NCI-H1105 (cell line): ENCODE measurements at places on chromosomes 2 and 18.

GRCh38 chr2:215949991-215950404 is 63.4 kb downstream of the MREG start:
- DNase-seq, result no peak

DNA sequence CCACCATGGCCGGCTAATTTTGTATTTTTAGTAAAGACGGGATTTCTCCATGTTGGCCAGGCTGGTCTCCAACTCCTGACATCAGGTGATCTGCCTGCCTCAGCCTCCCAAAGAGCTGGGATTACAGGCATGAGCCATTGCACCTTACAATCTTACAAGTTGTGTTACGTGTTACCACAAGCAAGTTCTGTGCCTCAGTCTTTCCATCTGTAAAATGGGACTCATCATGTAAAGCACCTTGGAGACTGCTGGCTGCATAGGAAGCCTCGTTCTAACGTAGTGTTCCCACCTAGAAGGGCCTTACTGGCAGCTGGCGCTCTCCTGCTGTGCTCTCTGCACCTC is 10.0 kb downstream of the DNAJB2 start:
- DNase-seq, result no peak

DNA sequence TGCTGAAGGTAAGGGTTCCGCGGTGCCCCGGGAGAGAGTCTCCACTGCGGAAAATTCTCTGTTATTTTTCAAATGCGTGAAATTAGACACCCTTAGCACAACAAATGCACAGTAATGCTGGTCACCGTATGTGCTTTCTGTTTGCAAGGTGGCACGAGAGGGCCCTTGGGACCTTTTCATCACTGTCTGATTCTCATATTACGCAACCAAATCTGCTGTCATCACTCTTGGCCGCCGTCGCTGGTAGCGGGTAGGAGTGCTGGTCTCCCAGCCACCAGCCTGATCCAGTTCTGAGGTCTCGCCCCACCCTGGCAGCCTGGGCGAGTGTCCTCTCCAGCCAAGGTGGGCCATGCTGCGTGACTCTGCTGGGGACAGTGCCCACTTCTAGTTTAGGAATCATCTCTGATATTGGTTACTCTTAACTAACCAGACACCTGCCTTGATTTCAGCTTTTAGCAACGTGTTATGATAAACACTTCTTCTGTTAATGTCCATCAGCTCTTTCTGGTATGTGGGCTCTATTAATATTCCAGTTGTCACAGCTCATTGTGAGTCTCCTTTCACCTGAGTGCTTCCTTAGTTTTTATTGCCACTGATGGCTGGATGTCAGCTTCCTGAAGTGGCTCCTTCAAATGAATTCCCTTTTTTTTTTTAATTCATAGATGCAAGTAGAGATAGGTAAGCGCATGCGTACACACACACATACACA is 199.4 kb downstream of the GBX2 start:
- DNase-seq, result no peak

- DNase-seq, result no peak
These were observed 170.5 kb downstream of the FMNL2 start for GRCh38 chr2:152505495-152505906.

- no peak for DNase-seq
These were observed 167.2 kb downstream of the TCF4 start for GRCh38 chr18:55420665-55421307.

DNA sequence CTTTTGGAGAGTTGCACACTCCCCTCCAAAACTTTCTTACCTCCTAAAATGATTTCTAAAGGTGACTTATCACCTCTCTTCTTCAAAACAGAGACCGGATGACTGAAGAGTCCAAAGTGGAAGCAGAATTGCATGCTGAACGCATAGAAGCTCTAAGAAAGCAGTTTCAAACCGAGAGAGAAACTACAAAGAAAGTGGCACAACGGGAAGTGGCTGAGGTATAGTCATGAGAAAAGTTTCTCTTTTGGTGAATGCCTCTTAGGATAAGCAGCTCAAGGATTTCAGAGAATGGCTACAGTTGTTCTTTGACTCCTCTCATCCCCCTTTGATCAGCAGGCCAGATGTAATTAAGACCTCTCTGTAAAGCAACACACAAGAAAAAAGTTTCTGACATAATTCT is 73.6 kb downstream of the GTF3C3 start:
- no peak for DNase-seq

DNA sequence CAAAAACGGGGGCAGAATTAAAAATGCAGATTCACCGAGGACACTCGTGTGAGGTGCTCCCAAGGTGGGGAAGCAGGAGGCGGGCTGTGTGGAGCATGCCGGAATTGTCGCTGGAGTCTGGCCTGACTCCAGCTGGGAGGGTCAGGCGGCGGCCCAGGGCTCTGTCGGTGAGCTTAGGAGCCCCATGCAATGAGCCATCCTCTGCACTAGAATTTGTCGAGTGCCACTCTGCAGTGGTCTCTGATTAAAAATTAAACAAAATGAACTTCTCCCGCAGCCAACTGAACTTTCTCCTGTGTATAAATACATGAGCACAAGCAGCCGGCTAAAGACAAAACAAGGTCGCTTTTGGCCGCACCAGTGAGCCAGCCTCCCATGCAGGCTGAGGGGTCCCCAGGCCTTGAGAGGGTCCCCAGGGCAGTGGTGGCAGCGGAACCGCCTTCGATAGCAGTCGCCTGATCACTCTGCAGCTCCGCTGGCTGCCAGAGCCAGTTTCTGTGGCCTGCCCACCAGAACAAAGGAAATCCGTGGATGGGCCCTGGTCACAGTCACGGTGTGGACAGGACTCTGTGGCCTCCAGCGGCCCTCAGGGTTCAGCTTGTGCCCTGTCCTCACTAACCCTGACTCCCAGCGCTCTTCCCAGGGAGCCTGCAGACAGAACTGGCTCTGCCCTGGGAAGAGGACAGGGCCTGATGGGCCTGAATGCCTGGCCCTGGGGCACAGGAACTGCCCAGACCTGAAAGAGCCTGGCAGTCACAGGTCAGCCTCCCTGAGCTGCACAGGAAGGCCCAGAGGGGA is 201.3 kb downstream of the EIPR1 start:
- no peak for DNase-seq

GRCh38 chr2:224004105-224004695 is 34.9 kb downstream of the SERPINE2 start:
- DNase-seq, result no peak
